GM13977 (cell line): ENCODE measurements at places on chromosomes 7 and 10.
A peak's percentile ranks its signal among the peaks of the same experiment; 100 is the strongest.

DNA sequence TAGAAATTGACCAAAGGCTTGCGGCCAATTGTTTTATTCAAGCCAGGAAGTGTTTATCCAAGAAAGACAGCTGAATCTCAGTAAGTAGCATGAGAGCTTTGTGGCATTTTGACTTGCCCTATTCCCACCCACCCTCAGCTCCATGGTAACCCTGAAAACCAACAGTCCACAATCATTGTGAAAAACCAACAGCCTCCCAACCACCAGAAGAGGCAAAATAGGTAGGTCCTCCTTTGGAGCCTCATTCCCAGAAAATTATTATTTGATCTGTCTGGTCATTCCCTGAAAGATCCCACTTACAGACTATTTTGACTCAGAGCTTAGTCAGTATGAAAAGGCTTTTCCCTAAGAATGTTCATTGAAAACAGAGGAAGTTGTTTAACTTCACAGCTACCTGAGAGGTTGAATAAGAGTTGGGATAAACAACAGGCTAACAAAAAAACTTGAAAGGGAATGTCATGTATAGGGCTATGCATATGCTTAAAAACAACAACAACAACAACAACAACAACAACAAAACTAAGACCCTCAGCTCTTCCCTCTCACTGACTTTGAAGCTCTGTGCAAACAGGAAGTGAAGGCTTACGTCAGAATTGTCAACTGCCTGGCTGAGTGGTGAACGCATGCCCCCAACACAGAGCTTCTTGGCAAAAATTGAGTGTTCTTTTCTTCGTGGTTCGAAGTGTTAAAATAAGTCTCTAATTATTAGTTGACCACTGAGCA lies 11.2 kb downstream of the KPNA7 start:
- DNase-seq = no peak

DNA sequence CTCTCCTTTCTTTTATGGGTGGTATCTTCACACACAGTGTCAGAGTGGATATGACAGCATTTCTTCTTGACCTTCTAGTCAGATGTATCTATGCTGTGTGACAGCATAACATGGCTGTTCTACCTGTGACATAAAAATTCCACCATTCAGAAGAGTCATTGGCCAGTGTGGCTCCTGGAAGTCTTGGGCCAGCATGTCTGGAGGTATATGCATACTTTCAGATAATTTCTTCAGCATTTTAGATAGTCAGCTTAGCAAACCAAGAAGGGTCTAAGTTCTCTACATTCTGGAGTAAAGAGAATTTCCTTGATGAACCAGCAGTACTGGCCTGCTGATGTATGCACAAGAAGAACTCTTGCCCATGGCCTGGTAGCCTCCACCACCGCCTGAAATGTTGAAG lies 179.3 kb downstream of the BMPER start:
- DNase-seq = no peak

DNA sequence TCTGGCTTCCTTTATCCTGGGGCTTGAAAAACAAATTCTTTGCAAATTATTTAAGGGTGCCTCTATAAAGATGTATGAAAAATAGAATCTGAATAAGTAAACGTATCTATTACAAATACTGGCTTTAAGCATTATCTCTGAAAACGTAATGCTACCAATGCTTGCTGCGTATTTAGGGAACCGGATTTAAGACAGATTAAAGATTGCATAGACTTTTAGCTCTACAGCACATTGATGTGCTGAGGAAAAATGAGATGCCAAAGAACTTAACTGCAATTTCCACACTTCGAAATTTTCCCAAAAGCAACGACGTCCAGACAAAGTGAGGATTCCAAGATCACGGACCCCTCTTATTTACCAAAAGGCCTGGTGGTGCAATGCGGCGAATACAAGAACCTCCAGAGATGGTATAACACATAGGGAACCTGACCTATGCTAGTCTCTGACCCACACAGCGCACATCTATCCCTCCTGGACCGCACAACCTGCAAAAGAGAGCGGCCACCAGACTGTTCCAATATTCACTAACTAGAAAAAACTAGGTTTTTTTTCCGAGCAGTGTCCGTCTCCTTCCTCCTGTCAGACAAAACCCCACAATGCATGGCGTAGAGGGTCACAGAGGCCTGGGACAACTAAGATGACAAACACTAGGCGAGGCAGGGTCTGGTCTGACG lies 34.3 kb upstream of the PHF14 start:
- peak; percentile 25 for DNase-seq

- DNase-seq = no peak
These were observed 494.3 kb downstream of the GALNT17 start for GRCh38 chr7:71626206-71626605.
